Stomach (tissue), 19 donors: ENCODE measurements at places on chromosomes 7 and 10.

DNA sequence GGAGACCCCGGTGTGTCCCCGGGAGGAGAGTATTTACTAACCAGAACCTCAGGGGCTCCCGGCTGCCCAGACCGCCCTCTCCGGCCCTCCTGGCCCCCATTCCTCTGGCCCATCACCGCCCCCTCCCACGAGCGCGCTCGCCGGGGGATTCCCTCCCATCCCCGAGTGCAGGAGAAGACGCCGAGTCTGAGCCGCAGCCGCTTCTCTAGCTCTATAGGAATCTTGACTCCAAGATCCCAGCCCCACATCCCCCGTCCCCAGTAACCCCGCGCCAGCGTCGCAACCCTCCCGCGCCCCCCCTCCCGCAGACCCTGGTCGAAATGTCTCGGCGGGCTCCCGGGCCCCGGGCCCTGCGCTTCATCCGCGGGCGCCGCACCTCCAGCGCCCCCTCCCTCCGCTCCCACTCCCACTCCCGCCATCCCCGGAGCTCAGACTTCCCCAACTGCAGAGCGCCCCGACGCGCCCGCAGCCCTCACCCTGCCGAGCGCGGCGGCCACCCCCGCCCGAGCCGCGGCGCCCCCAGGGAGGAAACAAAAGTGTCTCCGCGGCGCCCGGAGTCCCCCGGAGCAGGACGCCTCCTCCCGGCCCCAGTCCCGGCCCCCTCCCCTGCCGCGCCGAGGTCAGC, 541 bp downstream of the ELMO1 start:
- DNase-seq, result no peak
- peak overlapping the region; percentile 66 for H3K4me3 ChIP-seq
- peak overlapping the region; percentile 95 for H3K27ac ChIP-seq
- peaks cover 11% of the 10 kb centered on the region for H3K4me1 ChIP-seq

DNA sequence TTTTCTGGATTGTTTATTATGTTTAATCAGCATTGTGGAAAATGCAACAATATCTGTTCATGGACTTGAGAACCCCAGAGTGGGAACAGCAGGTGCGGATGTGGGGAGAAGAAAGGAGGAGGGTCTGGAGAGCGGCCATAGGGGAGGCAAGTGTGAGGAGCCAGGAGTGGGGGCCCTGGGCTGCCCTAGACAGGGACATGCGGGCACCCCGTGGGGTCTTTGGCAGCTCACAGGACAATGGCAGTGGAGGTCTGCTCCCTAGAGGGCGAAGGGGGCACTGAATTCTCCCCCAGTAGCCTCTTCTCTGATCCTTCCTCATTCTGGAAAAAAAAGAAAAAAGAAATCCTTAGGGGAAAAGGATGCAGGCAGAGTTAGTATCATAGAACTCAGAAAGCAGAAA, 8.9 kb downstream of the TMEM176B start:
- H3K4me3 ChIP-seq, result no peak overlapping the region
- H3K27me3 ChIP-seq, result no peaks in the 10 kb centered on the region
- no peak overlapping the region for H3K27ac ChIP-seq
- DNase-seq, result no peak

- no peak for DNase-seq
- no peaks in the 10 kb centered on the region for H3K27me3 ChIP-seq
- H3K4me1 ChIP-seq, result no peaks in the 10 kb centered on the region
- H3K4me3 ChIP-seq, result no peak overlapping the region
These were observed 53.9 kb upstream of the SFMBT2 start for GRCh38 chr10:7464691-7465090.

- no peak overlapping the region for H3K4me3 ChIP-seq
- H3K27me3 ChIP-seq, result no peaks in the 10 kb centered on the region
- peak overlapping the region; percentile 31 for H3K27ac ChIP-seq
- H3K36me3 ChIP-seq, result no peaks in the 10 kb centered on the region
These were observed 187.9 kb downstream of the BICC1 start for GRCh38 chr10:58700591-58700990.

DNA sequence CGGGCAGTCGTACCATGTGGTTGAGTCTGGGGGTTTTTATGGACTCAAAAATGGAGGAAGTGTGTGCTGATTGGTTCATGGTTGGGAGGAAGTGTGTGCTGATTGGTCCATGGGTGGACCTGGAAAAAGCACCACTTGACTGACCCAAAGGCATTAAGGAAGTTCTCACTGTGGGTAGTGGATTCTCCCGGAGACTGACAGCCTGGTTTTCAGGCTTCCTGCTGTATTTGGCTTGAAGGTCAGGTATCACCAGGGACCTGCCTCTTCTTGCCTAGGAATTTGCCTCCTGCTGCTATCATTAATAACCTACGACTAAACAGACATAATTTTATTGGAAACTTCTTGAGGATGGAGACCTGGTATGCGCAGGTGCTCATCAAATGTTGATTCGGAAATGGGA, 268.8 kb upstream of the LRGUK start:
- H3K4me3 ChIP-seq, result no peak overlapping the region
- no peak for DNase-seq
- no peaks in the 10 kb centered on the region for H3K36me3 ChIP-seq
- H3K27me3 ChIP-seq, result no peaks in the 10 kb centered on the region
- H3K4me1 ChIP-seq, result peaks cover 9% of the 10 kb centered on the region
- H3K27ac ChIP-seq, result no peak overlapping the region
